H1 (cell line): ENCODE measurements at places on chromosomes 13 and 19. TPM values are rescaled to one million over a fixed set of nuclear protein-coding genes. Genes with fewer than 3 reads are reported as not detected.

DNA sequence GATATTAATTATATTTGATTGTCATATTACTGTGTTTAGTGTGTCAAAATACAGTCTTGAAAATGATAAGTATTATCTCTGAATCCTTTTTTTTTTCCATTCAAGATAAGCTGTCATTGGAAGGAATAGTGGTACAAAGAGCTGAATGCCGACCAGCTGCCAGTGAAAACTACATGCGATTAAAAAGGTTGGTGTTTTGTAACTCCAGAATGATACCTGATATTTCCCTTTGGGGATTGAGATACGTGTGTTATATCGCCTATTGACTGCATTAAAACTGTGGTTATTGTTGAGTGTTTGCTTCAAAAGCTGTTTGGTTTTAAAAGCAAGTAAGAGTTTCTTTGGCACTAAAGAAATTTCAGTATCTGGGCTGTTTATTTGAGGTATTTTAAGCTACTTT lies 6.5 kb upstream of the KCTD4 start:
- DNase-seq = no peak

GRCh38 chr19:46407856-46408663 lies 5.3 kb downstream of the CCDC8 start:
- no peak for DNase-seq

DNA sequence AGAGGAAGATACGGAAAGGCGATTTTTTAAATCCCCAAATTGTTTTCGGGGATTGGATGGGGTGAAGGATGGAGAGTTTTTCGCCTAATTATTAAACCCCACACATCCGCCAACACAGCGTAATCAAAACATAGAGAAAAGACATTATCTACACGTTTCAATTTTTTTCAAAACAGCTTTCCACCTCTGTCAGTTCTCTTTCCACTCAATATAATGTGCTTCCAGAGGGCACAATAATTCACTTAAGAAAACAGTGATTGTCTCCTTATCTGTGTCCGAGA lies 435 bp upstream of the OBI1 start:
- DNase-seq = no peak

DNA sequence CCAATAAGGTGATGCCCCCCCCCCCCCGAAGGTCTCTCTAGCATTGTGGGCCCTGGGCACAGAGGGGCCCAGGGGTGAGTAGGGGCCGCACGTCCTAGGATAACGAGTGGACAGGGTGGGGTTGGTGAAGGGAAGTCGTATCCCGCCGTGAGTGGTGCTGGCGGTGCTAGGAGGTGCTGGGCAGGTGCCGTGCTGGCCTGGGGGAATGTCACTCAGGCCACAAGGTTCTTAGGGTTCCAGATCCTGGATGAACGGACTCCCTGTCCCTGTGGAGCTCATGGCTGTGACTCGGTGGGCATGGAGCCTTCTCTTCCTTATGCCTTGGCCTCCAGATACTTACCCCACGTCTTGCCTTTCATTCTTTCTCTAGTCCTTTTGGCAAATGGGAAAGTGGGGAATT lies 157.4 kb upstream of the SOX1 start:
- DNase-seq = no peak

DNA sequence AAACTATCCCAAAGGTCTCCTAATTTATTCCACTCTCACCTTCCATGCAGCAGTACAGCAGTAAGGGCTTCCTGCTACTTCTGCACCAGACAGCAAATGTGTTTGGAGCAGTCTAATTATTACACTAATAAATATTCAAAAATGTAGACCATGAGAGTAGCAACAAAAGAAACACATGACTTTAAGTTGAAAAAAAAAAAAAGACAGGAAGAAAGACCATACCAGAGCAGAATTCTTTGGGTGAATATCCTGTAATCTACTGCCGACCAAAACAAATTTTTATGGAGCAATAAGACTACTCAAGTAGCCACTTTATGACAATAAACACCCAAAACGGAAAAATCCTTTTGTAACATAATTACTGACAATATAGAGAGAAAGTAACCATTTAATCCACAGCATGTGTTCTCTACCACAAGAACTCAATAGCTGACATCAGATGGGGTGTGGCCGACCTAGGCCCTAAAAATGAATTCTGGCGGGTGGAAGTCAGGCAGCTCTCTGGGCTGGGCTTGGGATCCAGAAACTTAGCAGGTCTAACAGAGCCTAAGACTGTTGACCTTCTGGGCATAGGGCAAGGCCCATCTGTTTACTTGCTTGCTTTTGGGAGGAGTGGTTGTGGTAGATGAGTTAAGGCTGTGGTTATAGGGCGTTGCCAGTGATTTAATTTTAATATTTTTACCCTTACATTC lies 4.6 kb downstream of the KLF12 start:
- DNase-seq = no peak

- no peak for DNase-seq
Measured at GRCh38 chr13:106220211-106220610, 315.3 kb downstream of the EFNB2 start.

The CA11 gene
- 51.7 and 53.0 TPM in 2 replicates for total RNA-seq

The MCEMP1 gene
- total RNA-seq = not detected in 2 replicates

The FAM124A gene
- 47.1 and 49.9 TPM in 2 replicates for total RNA-seq

The ADAMTS10 gene
- total RNA-seq = 14.0 and 17.4 TPM in 2 replicates

The CCDC70 gene
- total RNA-seq = not detected in 2 replicates

The CEACAM6 gene
- not detected in 2 replicates for total RNA-seq
